ENCODE measurements at places on chromosomes 7 and 10. TPM values are rescaled to one million over a fixed set of nuclear protein-coding genes. Genes with fewer than 3 reads are reported as not detected.
A peak's percentile ranks its signal among the peaks of the same experiment; 100 is the strongest.

DNA sequence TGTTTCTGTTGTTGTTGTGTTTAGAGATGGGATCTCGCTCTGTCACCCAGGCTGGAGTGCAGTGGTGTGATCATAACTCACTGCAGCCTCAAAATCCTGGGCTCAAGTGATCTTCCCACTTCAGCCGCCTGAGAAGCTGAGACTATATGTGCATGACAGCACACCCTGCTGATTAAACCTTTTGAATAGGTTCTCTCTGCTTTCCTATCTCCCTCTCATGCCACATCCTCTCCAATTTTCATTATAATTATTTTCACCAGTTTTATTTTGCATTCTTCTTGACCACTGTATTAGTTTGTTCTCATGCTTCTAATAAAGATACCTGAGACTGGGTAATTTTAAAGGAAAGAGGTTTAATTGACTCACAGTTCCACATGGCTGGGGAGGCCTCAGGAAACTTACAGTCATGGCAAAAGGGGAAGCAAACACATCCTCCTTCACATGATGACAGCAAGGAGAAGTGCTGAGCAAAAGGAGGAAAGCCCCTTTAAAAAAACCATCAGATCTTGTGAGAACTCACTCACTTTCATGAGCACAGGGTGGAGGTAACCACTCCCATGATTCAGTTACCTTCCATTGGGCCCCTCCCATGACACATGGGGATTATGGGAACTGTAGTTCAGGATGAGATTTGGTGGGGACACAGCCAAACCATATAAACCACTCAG lies 12.9 kb downstream of the AGK start:
- no peak for DNase-seq

- no peak for DNase-seq
Measured at GRCh38 chr10:117497736-117498135, 44.8 kb upstream of the EMX2 start.

- DNase-seq: no peak
Measured at GRCh38 chr7:44320794-44321371, 4.5 kb downstream of the CAMK2B start.

DNA sequence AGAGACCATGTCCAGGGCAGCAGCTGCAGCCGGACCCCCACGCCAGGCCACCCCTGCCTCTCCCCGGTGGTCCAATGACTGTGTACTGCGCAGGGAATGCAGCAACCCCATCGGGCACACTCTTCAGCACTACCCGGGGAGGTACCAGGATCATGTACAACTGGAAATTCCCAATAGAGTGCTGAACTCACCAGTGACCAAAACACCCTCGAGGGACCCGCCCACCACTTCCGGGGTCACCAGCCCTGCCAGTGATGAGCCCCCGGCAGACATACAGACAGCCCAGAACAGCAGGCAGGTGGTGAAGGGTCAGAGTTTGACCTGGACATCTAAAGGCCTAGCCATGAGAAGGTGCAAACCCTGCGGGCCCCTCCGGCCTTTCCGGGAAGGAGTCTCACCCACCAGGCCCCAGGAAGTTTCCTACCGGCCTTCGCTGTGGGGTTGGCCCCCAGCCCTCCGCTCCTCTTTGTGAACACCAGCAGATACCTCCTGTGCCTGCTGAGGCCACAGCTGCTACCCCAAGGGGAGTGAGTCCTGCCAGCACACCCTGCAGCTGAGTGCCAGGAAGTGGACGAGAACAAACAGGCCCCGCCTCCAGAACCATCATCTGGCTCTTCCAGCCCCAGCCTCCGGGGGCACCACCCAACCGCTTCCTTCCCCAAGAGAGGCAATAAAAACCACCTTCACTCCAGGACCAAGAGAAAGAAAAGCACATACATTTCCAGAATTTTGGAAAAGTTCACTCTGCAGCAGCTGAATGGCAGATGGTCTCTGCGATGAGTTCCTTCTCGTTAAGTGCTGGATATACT lies 5.0 kb upstream of the ANKRD61 start:
- DNase-seq: peak; percentile 51

DNA sequence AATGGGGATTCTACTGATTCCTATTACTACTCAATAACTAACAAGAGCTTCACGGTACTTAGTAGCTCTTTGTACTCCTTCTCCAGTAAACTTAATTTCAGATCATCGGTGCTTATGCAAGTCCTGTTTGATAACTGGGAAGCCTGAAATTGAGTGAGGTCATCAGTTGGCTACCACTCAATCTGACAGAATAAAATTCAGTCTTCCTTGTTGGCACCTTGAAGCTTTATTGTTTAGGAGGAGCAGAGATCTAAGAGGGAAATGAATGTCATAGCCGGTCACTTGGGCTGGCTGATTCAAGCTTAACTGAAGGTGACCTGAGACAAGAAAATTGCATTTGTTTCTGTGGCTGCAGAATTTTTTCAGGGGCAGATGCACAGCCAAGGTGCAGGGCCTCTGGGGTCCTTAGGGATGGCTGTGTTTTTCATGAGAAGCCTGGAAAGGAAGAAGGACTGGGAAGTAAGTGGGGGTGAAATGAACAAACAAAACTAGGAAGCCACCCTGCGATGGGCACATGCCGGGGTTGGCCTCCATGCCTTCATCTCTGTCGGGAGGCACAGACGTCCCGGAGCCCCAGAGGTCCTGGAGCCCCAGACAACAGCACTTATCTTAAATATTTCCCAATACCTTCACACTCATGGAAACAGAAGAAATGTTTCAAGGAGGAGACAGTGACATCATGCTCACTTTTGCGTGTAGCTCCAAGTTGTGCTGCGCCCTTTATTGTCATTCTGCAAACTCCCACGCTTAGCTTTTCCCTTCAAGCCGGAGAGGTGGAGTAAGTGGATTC lies 85.0 kb upstream of the KIF5B start:
- DNase-seq: no peak

- DNase-seq: no peak
Measured at GRCh38 chr10:11149807-11150141, 132.1 kb downstream of the CELF2 start.

- peak; percentile 55 for DNase-seq
Measured at GRCh38 chr10:30435073-30435422, 1.1 kb downstream of the MAP3K8 start.

DNA sequence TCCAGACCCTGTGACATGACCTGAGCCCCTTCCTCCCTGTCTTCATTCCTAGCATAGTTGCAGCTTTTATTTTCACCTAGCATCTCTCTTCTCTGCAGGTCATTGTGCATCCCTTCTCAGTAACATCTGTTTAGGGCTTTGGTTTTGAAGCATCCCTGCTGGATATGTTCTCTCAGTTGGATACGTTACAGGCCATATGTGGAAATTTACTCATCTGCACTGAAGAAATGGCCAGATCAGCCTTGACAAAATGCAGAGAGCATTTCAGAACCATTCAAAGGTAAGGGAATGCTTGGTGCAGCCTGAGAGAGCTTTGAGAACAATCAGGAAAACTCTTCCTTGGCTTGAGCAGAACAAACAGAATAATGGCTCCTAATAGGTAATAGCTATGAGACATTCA lies 647.0 kb downstream of the KCNMA1 start:
- no peak for DNase-seq

- no peak for DNase-seq
Measured at GRCh38 chr10:78139341-78139740, 105.7 kb downstream of the RPS24 start.

- peak; percentile 45 for DNase-seq
Measured at GRCh38 chr10:2980791-2981360, 86.5 kb upstream of the PFKP start.

DNA sequence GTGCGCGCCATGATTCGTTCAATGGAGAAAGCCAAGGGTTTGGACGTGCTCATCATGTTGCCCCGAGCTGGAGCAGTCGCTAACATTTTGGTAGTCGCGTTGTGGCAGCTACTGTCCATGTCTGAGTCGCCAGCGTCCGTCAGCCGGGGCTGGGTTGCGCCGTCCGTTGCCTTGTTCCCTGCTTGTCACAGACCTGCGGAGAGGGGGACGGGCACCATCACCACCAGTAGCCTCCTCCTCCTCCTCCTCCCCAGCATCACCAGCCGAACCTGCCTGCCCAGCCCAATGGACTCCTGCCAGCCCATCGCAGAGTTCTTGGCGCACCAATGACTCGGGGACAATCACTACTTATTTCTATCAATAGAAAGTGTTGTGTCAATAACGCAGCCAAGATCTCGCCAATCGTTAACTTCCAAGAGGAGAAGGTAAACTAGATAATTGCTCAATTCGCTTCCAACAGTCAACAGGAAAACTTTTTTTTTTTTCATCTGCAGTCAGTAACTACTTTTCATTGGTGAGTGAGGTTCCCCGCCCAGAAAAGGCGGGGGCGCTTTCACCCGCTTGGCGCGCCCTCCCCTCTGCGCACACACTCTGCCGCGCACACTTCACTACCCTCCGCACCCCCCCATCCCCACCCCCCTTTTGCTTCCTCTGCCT lies at the start of gene FEZF1:
Gene FEZF1 (minus strand): TSS at position 432 of the 657 bp plus-strand sequence. CDS start 313 bp downstream, at position 119.
- no peak for DNase-seq

DNA sequence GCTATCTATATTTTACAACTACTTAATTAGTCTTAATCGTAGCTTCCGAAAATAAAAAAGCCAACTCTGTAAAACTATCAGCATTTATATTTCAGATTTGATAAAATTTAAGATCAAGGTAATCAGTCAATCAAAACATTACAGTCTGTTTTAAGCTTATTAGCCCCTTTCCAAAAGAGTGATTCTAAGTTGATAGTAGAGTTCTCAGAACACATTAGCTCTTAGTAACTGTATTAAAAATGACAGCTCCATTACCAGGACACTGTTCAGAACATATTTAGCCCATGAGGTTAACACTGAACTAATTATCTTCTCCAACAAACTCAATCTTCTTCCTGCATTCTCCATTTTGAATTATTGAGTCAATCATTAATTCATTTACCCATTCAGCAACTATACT lies 110.3 kb upstream of the PALS2 start:
- no peak for DNase-seq

GRCh38 chr7:105084581-105084980 lies 70.6 kb downstream of the KMT2E start:
- DNase-seq: no peak

MINDY4 gene
- 27.0 TPM for total RNA-seq

ADGRA1 gene
- total RNA-seq: not detected

HMX3 gene
- total RNA-seq: not detected

UCMA gene
- total RNA-seq: not detected

PDZD7 gene
- 2.0 TPM for total RNA-seq

FFAR4 gene
- not detected for total RNA-seq

TACR2 gene
- total RNA-seq: 0.36 TPM

MYL10 gene
- not detected for total RNA-seq

TSPAN33 gene
- 2.1 TPM for total RNA-seq

DDX56 gene
- total RNA-seq: 120 TPM

OGA gene
- total RNA-seq: 41.7 TPM

Measured in RPMI7951 (cell line).